ENCODE measurements at places on chromosomes 4 and X.

- no peak for DNase-seq
Measured at GRCh38 chr4:101229116-101229515, 118.2 kb downstream of the PPP3CA start.

DNA sequence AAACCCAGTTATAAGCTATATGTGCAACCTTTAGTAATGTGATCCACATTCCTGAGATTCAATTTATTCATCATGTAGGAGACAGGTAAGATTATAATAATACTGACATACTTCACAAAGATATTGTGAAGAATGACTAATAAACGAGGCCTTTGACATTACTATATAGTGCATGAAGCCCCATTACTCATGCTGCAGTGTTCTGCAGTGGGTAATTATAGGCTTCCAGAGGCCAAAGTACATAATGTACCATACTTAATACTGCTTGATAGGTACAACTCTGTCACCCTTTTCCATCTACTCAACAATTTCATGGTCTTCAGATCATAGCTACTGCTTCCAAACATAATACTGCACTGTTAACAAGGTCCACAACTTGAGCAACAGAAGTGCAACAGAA lies 68.9 kb downstream of the COL25A1 start:
- DNase-seq, result no peak

DNA sequence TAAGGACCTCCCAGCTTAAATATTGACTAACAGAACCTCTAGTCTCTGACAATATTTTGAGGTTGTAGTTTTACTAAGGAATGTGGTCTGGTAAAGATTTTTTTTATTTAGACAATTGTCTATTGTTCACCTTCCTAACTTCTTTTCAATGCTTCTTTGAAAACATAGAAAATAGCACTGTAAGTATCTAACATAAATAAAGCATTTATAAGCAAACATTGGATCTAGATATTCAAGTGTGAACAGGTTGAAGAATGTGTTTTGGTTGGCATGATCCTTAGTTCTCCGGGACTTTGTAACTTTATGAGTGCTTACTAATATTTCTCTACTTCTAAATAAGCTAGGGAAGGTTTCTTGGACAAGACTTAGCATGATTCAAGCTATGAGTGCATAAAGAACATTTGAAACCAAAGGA lies 285.4 kb upstream of the ARSJ start:
- DNase-seq, result no peak

- no peak for DNase-seq
Measured at GRCh38 chrX:17596546-17597205, 140.6 kb upstream of the SCML1 start.

- DNase-seq, result no peak
Measured at GRCh38 chr4:154230091-154230490, 261.5 kb downstream of the DCHS2 start.

GRCh38 chrX:70433848-70434351 lies 10.7 kb upstream of the DLG3 start:
- DNase-seq, result peak; percentile 66

DNA sequence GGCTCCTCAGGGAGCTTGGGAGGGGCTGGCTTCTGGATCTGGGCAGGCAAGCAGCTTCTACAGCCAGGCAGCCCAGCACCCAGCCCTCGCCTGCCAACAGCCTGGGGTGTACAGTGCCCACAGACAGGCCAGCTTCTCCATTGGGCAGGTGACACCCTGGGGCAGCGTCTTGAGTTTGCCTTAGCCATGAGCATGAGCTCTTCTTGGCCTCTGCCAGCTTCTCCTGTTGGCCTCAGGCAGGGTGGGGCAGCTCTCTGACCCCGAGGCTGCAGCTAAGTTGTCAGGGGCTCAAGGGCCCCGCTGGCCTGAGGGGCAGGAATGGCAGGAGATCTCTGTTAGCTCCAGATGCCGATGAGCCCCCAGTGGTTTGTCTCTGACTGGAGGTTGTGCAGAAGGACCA lies 7.8 kb upstream of the CNGA2 start:
- DNase-seq, result no peak

DNA sequence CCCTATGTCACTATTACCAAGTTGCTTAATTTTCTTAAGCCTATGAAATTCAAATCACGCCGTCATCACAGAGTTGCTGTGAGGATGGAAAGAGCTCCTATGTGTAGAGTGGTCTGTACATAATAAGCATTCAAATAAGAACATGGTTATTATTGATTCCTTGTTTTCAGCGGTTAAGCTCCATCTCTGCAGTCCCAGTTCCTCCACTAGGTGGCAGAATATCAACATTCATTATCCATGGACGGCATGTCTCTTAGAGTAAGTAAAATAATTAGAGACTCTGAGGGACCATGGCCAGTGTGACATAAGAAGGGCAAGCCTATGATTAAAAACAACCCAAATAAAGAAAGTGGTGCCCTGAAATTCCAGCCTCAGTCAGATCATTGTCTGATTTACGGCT lies 132.5 kb upstream of the NHS start:
- peak; percentile 14 for DNase-seq

- no peak for DNase-seq
Measured at GRCh38 chr4:91471280-91471679, 832.5 kb upstream of the GRID2 start.

- no peak for DNase-seq
Measured at GRCh38 chrX:130025256-130025655, 42.8 kb downstream of the BCORL1 start.

DNA sequence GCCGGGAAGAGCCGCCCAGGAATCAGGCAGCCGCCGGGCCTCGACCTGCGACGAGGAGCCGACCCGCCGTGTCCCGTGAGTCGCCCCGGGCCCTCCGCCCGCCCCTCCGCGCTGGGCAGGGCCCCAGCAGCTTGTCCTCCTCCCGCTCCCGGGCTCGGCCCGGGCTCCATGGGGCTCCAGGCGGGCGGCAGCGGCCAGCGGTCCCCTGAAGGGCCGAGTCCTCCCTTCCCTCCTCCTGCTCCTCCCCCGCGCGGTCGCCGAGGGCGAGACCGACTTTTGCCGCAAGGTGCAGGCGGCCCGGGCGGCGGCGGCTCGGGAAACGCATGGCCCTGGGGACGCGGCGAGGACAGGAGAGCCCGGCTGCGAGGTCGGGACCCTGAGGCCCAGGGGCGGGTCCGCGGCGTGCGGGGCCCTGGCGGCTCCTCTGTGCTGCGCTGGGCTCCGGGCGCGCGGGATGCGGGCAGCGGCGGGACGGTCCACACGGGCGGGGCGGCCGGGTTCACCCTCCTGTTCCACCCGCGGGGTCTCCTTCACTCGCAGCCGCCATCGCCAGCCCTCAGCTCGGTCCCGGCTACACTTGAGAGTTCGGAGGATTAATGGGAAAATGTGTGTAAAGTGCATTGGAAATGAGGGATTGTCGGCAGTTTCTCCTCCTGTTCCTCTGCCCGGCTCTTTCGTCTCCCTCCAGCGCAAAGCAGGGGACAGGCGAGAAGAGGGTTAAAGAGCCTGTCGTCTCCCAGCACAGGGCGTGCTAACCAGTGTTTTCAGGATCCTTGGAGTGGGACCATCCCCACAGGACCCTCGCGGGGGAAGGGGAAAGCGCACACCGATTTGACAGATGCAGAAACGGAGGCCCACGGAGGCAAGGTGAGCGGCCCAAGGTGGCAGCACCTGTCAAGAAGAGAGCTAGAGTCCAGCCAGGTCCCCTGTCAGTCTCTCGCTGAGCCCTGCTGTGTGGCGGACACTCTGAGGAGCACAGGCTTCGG lies 16.6 kb upstream of the ZNF718 start:
- DNase-seq, result no peak

- DNase-seq, result no peak
Measured at GRCh38 chr4:2574863-2575262, 38.4 kb downstream of the FAM193A start.

DNA sequence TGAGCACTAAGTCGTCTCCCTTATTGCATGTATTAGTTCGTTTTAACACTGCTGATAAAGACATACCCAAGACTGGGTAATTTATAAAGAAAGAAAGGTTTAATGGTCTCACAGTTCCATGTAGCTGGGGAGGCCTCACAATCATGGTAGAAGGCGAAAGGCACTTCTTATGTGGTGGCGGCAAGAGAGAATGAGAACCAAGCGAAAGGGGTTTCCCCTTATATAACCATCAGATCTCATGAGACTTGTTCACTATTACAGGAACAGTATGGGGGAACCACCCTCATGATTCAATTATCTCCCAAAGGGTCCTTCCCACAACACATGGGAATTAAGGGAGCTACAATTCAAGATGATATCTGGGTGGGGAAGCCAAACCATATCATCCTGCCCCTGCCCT lies 85.1 kb downstream of the LINC00632 start:
- DNase-seq, result no peak

- DNase-seq, result no peak
Measured at GRCh38 chrX:96002431-96002830, 682.2 kb upstream of the DIAPH2 start.

DNA sequence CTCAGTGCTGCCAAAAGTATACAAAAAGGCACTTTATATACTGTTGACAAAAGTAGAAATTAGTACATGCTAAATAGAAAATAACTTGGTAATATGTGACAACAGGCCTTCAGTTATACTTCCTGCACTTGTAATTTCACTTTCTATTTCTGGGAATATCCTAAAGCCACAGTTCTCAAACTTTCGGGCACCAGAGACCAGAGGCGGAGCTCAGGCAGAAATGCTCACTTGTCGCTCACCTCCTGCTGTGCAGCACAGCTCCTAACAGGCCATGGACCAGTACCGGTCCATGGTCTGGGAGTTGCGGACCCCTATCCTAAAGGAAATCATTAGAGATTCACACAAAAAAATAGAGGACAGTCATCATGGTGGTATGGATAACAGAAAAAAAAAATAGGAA lies 25.7 kb downstream of the ACSL4 start:
- no peak for DNase-seq

GRCh38 chr4:38131371-38132091 lies 171.3 kb downstream of the PTTG2 start:
- peak; percentile 55 for DNase-seq

GRCh38 chr4:71635139-71635748 lies 148.6 kb downstream of the GC start:
- no peak for DNase-seq

- DNase-seq, result no peak
Measured at GRCh38 chr4:108833046-108833445, 70.2 kb upstream of the ETNPPL start.

DNA sequence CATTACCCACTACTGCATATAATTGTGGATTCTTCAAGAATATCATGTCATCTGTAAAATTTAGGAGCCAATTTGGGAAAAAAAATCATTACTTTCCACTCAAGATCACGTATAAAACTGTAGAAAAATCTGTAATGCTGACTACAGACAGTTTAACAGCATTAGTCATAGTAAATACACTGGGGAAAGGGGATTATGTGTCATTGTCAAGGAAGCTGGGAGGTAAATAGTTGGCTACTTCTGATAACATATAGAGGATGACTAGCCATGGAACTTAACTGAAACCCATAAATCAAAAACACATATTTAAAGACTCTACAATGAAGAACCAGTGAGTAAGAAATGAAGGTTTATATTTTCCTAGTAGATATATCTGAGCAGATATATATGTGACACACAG lies 1666.4 kb upstream of the IGFBP7 start:
- DNase-seq, result no peak

All from activated gamma-delta T cell treated with Interleukin-2 at 50 U/mL for 16 hours (primary cell).